T-helper 17 cell (primary cell): ENCODE measurements at places on chromosomes 2 and 18. TPM values are rescaled to one million over a fixed set of nuclear protein-coding genes. Genes with fewer than 3 reads are reported as not detected.

DNA sequence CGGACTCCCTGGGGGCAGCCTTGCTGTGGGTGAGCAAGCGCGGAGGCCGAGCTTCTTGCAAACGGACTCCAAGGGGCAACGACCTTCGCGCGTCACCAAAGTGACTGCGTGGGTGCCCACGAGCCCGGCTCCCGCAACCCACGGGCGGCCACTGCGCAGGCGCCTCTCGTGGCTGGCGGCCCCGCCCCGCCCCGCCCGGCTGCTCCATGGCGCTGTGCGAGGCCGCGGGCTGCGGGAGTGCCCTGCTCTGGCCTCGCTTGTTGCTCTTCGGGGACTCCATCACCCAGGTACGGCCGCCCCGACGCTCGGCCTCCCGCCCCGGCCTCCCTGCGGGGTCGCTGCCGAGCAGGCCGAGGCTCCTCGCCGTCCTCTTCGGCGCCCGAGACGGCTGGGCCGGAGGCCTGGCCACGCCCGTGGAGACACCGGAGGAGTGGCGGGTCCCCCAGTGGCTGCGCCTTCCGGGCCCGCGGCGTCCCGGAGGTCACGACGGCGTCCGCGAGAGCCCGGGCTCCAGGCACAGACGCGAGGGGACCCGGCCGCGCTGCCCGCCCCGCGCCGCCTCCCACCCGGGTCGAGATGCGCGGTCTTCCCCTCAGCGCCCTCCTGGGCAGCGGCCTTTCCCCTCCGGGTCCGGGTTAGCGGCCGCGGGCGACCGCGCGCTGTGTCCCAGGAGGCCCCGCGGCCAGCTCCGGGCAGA lies at the start of gene IAH1:
Gene IAH1 (plus strand): TSS at position 191 of the 697 bp plus-strand sequence. CDS start 16 bp downstream, at position 207.
- peak; percentile 73 for DNase-seq

- no peak for DNase-seq
Measured at GRCh38 chr2:201447086-201447485, 4.2 kb downstream of the TRAK2 start.

DNA sequence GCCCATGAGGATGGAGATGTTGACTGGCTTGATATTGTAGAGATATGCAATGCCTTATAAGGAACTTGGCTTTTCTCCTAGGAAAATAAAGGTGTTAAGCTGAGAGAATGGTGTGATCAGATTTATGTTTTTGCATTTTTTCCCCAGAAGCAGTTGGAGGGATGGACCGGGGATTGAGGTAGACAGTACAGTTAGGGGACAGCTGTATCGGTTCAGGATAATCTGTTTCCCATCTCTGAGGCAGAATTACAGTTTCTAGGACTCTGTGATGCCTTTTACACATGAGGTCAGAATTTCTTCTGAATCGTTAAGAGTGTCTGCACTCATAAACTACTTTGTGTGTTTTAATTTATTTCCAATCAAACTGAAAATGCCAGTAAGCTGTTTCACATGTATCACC lies 261.5 kb downstream of the CYRIA start:
- DNase-seq: no peak

- DNase-seq: peak; percentile 36
Measured at GRCh38 chr18:9613550-9614400, 584 bp downstream of the PPP4R1 start.

DNA sequence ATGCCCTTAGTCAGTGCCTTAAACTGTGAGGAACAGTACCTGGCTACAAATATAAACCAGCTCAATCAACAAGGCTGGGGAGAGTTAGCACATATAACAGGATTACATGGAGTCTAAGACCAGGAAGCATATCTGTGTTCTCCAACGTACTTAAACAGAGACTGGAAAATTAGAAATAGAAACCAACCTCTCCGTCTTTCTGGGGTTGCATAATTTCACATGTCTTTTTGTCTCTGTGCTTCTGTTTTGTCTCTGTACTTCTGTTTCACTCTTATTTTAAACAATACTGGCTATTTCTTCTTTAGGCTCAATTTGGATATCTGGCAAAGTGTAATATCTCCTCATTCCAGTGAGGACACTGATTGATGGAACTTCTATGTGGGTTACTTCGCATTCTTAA lies 749.0 kb upstream of the ZEB2 start:
- no peak for DNase-seq

GRCh38 chr2:173119944-173120343 lies 44.3 kb downstream of the MAP3K20 start:
- no peak for DNase-seq

- no peak for DNase-seq
Measured at GRCh38 chr2:234885886-234886285, 65.9 kb upstream of the SH3BP4 start.

DNA sequence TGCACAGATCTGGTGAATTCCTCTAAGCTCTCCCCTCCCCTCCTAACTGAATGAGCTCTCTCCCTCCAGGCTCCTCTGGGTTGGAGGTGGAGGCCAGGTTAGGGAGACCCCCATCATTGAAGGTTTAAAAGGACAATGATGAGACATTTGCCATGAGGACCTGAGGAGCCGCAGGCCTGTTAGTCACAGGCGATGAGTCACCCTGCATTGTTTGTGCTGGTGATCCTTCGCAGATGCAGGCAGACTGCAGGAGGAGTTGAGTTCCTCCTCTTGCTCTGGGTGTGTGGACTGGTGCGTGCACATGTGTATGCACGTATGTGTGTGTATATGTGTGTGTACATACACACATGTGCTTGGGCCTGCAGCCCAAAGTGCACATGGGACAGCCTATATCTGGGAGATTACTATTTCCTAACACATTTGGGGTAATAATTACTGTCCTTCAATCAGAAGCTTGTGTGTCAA lies 42.0 kb downstream of the MCFD2 start:
- DNase-seq: no peak

DNA sequence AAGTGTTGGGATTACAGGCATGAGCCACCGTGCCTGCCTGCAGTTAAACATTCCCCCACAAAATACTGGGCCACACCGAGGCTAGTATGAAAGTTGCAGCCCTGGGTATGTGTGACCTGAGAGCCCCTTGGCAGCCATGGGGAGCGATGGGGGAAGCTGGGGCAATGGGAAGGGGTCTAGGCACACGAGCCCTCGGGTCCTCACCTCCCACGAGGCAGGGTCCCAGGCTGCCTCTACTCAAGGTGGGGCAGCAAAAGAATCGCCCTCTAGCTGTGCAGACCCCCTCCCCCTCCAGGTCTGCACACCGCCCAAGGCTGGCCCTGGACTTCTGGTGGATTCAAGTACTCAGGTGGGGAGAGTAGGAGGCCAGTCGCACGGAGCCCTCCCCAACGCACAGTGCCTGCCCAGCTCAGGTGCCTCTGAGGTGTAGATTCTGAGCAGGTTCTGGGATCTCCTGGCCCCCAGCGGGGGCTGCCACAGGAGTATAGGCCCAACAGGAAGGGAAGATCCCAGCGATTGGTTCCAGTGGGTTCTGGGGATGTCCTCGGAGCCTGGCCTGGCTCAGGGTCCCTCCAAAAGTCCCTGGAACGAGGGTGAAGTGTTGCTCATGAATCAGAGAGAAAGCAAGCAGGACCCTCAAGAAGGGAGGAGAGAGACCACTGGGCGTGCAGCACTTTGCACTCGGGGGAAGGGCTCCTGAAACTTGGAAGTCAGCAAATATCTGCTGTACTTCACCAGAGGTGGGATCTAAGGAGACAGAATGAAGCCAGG lies 2.6 kb downstream of the GPR35 start:
- DNase-seq: no peak

- no peak for DNase-seq
Measured at GRCh38 chr18:63022429-63023022, 297.0 kb downstream of the BCL2 start.

DNA sequence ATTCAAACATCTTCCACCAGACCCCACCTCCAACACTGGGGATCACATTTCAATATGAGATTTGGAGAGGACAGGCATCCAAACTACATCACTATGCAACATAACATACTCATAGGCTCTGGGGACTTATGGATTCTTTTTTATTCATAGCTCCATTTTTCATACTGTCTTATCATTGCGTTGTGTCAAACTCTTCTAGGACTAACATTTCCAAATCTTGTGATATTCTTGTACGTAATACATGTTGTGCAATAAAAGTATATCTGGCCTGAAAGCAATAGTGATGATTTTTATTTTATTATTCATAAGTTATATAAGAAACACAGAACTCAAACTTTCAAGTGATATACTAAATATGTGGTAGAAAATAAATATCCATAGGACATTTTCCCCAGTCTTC lies 60.6 kb upstream of the ACTR3 start:
- DNase-seq: no peak

- no peak for DNase-seq
Measured at GRCh38 chr2:8806885-8807704, 30.3 kb downstream of the KIDINS220 start.

DNA sequence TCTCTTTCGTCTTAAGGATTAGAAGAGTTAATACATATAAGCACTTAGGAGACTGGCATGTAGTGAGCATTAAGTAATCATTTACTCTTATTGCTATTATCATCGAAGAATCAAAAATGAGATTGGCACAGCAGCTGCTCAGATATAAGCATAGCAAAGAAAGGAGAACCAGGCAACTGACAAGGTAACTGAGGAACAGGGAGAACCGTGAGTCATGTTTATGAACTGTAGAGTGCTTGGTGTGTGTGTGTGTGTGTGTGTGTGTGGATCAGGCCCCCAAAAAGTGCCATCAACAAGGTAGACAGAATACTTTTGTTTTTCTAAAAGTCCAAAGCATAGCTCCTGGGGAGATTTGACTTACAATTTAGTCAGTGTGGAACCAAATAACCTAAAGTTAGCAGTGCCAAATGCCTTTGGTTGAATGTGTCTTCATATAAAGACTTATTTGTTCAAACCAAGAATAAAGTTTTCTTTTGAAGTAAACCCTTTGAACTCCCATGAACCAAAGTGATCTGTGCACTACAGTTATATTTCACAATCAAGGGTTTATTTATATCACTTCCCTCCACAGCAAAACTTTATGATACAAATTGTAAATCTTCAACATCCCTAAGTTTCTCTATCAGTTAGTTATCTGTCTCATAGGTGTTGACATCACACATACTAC lies 660.6 kb downstream of the NYAP2 start:
- DNase-seq: no peak

GRCh38 chr2:166364476-166365161 lies 11.1 kb downstream of the SCN9A start:
- DNase-seq: no peak

DNA sequence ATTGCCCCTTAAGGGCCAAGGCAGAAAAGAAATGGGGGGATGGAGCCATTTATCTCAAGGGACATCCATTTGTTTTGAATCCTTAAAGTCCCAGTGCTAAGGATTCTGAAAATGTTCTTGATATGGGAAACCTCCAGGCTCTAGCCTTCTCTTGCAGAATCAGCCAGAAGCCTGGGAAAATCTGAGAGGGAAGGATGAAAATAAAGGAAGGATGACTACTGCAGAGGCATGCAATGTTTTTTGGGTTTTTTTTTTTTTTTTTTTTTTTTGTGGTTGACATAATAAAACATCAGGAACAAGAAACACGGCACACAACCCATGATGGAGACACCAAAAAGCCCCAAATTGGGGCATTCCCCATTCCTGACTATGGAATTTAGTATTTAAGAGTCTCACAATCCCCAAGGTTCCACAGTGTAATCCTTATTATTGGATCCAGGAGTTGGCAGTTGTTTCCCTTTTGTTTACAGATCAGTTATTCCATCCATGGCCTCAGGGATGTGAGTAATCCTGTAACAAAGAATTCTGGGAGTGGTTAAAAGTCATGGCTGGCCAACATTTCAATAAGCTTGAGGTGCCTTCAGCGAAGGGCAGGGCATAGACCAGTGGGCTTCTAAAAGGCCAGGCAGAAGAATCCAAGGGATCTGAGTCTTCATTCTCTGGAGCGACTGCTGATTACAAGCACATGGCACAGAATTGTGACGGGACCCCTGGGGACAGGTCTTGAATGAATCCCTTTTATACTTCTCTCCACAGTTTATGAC lies 337.5 kb downstream of the GULP1 start:
- DNase-seq: no peak

ABCG5 gene
- not detected for total RNA-seq

CXCR4 gene
- total RNA-seq: 1,429 TPM
